ENCODE measurements at places on chromosomes 6 and 20.

GRCh38 chr6:20233007-20233730 is 20.9 kb upstream of the MBOAT1 start:
- no peak for DNase-seq

DNA sequence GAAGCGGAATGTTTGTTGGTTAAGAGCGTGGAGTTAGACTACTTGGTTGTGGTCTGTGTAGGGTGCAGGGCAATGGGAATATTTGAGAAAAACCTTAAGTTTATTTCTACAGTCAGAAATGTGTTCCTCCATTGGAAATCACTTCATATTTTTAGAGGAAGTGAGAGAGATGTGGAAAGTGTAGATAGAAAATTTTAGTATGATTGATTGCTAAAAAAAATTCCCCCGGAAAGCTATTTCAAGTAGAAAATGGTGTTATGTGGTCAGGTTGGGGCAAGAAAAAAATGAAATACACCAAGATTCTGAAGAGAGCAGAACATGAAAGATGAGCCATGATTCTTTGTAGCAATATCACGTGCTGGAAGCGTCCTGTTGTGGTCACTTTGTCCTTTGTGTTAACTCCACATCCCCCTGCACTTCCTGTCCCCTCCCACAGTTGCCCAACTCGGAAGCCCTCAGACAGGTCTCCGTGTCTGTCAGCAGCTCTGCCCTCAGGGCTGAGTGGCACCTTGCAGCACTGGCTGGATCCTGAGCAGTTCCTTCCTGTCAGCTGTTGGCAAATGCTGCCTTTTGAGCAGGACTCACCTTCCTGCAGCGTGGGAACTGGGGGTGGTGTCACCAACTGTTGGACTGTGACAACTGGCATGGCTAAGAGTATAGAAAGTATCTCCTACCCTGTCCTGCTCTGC is 137.5 kb upstream of the SLC24A3 start:
- DNase-seq: no peak

GRCh38 chr6:45843848-45844521 is 171.7 kb downstream of the CLIC5 start:
- no peak for DNase-seq

GRCh38 chr6:14661691-14662090 is 544.1 kb downstream of the CD83 start:
- no peak for DNase-seq

- DNase-seq: no peak
Observed at GRCh38 chr6:108523697-108524096, 37.0 kb upstream of the FOXO3 start.

DNA sequence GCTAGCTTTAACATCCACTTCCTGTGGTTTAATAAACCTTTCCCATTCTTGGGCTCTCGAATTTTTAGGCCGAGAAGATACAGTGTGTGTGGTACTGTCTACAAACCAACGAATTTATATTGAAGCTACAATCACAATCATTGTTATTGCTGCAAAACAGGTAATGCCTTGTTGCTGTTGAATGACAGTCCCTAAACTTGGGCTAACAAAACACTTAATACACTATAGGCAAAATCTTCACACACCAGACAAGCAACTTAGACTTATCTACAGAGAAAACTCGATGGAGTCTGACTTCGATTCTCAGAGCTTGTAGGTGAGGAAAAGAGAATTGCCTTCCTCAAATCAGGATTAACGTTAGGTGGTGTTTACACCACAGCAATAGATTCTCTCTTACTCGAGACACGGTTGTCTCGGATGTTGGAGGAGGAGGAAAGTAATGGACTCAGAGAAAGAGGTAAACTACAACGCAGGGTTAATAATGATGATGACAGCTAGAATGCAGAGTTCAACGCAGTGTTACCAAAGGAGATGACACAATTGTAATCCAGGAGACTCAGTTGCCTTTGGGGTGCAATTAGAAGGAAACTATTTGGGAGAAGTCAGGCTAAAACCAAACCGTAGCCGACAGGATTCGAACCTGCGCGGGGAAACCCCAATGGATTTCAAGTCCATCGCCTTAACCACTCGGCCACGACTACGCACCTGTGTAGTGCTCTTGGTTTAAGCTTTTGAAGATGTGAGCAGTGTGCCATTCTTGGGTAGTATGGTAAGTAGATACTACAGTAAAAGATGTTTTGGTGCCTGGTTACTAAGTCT is 32.5 kb upstream of the ZNF184 start:
- peak; percentile 65 for DNase-seq

GRCh38 chr6:64256483-64256882 is 620.9 kb downstream of the PHF3 start:
- DNase-seq: no peak

- DNase-seq: no peak
Observed at GRCh38 chr6:97591955-97592354, 308.9 kb upstream of the MMS22L start.

- no peak for DNase-seq
Observed at GRCh38 chr20:22582964-22583772, 1.2 kb downstream of the FOXA2 start.

DNA sequence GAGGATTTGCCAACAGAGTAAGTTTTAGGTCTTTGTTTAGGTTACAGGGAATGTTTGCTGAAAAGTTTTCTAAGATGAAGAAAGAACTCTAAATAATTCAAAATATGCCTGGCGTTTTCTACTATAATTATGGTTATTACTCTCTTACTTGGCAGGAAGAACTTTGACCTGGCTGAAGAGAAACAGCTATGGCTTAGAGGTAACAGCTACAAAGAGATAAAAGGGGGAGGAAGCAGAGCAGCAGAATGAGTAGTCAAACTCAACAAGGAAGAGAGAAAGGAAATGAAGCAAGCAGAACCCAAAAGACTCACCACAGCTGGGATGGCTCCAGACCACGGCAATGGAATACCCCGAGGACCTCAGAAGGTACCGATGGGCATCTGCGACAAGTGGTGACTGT is 95.6 kb downstream of the KIF16B start:
- no peak for DNase-seq

GRCh38 chr6:25746968-25747367 is 7.6 kb upstream of the SLC17A4 start:
- DNase-seq: no peak

DNA sequence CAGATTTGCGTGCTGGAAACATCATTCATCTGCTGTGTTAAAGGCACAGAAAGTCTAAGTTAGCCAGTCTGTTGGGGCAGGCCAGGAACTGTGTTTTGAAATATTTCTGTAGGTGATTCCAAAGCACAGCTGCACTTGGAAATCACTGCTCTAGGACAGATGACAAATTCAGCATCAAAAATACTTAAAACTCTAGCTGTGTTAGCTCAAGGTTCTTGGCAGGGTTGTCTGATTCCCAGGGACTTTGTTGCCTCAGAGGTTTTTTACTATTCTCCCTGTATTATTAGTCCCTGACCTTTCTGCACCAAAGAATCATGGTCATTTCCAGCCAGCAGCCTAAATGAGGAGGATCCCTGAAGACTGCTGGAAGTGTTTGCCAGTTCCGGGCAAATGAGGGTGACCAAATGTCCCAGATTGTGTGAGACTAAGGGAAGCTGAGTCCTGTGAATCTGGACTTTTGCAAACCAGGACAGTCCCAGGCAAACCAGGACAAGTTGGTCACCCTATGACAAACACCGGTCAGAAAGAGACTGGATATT is 84.3 kb upstream of the TMEM30A start:
- DNase-seq: no peak

DNA sequence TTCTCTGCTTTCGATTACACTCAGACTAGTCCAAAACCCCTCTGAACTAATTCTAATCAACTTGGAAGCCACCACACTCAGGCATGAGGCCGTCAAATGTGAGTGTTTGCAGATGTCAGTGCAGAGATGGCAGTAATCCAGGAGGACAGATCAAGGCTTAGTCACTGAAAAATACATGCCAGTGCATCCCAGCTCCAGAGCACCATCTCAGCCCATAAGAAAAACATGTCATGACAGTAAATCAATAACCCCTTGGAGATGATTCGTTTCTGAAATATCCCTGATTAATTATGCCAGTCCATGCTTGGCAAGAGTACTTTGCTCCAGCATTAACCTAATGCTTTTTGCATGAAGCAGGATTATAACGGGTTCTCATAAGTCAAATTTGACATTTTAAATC is 179.5 kb downstream of the ADAT2 start:
- no peak for DNase-seq

- no peak for DNase-seq
Observed at GRCh38 chr20:20492521-20493332, 124.8 kb downstream of the INSM1 start.

DNA sequence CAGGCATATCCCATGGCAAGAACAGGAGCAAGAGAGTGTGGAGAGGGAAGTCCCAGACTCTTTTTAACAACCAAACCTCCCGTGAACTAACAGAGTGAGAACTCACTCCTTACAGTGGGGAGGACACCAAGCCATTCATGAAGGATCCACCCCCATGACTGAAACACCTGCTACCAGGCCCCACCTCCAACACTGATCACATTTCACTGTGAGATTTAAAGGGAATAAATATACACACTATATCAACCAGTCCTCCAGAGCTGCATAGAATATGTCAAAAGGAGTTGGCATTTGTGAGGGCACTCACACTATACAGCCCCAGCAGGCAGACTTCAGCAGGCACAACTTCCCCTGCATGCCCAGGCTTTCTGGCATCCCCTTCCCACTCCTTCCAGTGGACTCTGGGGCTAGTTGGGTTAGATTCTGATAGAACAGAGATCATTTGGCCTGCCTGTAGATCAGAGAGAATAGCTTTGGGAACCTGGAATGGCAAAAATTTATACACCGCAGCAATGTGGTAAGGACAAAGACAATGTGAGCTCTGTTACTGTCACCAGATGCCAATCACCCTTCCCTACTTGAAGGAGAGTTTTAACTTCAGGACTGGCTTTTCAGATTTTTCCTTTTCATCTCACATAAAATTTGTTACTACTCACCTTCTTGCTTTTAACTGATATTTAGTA is 25.2 kb upstream of the TENT5A start:
- peak; percentile 21 for DNase-seq

- DNase-seq: no peak
Observed at GRCh38 chr6:44289726-44290260, 19.5 kb downstream of the TMEM151B start.

DNA sequence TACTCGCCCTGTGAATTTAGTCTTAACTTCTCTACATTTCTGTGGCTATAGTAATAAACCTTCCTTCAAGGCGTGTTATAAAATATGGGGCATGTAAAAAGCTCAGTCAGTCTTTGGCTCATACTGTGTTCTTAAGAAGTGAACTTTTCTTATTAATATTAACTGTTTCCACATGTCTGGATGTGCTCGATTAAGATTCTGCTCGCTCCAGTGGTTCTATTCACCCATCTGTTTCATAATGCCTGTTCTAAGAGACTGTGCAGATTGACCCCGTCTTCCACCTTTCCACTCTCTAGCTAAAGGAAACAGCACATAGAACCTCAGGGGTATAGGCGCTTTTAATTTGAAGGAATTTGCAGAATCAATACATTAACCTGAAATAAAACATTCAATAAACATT is 99.9 kb downstream of the L3MBTL3 start:
- DNase-seq: no peak

- no peak for DNase-seq
Observed at GRCh38 chr6:112286010-112286409, 31.6 kb upstream of the LAMA4 start.

- peak; percentile 38 for DNase-seq
Observed at GRCh38 chr6:133964052-133964451, 11.0 kb downstream of the TBPL1 start.

DNA sequence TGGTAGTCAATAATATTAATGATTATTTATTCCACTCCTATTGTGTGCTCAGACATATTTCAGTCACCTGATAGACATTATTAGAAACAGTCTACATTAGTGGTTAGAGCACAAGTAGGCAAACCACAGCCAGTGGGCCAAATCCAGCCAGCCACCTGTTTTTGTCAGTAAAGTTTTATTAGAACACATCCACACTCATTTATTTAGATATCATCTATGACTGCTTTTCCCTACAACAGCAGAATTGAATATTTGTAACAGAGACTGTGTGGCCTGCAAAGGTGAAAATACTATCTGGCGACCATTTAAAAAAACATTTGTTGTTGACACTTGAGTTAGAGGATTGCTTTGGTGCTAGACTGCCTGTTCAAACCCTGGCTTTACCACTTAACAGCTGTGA is 220.0 kb upstream of the ZFP64 start:
- DNase-seq: no peak

GRCh38 chr6:13398069-13398381 is 69.7 kb upstream of the TBC1D7 start:
- DNase-seq: no peak

DNA sequence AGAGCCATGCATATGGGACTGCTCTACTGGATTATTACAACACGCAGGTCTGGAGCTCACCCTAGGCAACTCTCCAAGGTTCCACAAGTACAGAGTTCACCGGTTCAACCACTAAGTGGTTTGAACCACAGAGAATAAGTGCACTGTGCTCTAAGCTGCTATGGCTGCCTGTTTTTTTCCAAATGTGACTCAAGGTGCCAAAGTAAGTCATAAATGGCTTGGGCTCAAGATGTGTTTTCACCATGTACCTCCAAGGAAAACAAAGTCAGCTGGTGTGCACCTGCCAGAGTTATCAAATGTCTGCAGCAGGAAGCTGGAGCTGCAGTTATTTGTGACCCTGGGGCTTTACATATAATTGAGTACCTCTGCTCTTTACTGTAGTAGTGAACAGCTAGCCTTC is 76.7 kb downstream of the PREP start:
- DNase-seq: peak; percentile 39

DNA sequence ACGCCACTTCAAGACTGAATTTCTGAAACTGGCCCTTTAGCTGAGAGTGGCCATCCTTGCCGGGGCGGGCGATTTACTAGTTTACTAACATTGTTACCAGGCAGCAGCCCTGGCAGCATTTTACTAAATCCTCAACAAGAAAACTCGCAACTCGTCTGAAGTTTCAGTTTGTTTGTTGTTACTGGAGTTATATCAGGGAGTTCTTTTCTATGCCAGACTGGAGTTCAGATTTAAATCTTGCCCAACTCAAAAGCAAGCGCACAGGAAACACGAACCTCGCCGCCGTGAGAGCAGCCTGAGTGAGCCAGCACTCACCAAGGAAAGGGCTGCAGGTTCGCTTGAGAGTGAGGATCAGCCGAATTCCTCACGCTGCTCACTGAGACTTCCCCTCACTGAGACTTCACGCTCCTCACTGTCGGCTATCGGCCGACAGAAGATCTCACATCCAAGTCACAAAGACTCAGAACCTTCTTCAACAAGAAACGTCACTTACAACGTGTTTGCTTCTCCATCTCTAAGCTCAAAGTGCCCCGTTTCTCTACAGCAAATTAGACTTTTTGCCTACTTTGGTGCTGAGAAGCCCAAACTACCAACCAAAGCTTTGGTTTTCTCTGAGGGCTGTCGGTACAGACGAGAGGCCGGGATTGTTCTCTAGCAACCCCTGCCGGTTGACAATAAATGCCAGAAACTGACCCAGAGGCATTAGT is 78.9 kb downstream of the OLIG3 start:
- DNase-seq: peak; percentile 68

GRCh38 chr6:122665929-122666328 is 55.7 kb downstream of the PKIB start:
- DNase-seq: no peak

GRCh38 chr6:147099974-147100373 is 104.2 kb upstream of the STXBP5 start:
- DNase-seq: no peak

- DNase-seq: no peak
Observed at GRCh38 chr6:44179648-44180047, 21.0 kb downstream of the CAPN11 start.

Data from urothelium cell line (cell line).